ENCODE measurements at places on chromosomes 3 and 15.

DNA sequence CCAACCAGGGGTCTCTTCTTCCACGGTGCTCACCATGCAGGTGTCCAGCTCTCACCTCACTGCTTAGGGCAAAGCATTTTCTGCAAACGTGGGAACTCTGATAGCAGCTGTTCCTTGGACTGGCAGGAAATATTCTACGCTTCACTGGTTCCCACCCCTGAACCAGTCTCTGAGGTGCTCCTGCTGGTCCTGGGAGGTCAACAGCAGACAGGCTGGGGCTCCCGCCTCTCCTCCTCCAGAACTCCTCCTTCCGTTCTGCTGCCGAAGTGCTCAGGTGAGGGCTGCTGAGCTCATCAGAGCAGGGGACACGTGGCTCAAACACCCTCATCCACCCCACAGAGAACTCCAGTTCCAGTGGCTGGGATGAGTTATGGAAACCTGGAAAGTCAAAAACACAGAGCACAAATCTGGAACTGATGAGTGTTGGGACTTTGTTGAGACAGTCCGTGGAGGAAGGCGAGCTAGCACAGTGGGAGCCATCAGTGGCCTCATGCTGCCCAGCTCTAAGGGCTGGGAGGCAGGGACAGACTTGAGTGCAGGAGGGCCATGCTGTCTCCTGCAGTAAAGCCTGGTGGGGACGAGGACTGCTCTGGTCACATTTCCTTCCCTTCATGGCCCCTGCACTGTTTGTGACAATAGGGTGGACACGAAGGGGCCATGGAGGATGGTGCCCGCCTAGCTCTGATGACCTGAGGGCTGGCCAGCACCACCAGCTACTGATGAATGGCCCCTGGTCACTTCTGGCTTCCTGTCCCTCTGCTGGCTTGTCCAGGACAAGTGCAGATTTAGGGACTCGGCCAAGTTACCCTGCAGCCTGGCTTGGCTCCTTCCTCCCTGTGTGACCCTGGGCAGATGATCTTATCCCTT lies 137.8 kb downstream of the KLF13 start:
- DNase-seq = no peak

GRCh38 chr3:27056326-27056725 lies 312.9 kb downstream of the NEK10 start:
- no peak for DNase-seq

DNA sequence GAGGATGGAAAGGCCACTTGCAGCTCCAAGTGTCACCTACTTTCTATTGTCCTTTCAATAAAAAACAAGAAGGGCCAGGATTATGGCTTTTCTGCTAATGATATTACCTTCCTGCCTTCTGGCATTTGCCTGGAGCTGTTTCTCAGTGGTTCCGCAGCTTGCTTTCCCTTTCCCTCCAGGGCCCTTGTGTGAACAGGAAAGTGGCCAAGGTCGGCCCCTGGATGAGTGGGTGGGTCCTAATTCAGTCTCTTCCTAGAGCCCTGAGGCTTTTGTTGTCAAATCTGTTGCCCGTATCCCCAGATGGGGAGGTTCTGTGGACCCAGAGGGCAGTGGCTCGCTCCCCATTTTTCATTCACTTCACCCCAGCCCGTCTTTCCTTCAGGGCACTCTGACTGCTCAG lies 64.2 kb upstream of the UMPS start:
- DNase-seq = no peak

- peak; percentile 35 for DNase-seq
These were observed 16.5 kb upstream of the SIAH2 start for GRCh38 chr3:150779402-150779858.

DNA sequence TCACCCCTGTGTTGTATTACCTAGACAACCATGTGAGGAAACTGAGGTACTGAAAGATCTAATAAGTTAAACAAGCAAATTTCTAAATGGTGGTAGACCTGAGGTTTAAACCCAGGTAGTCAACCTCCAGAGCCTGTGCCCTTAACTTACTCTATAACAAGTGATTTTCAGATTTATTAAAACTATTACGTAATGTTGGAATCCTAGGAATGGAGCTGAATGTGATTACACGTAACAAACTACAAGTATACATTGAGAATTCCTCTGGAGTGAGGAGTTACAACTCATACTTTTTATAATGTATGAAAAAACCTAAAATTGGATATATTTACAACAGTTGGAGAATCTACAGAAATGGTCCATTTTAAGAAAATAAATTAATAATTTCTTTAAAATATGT lies 18.0 kb downstream of the FAM98B start:
- DNase-seq = no peak

- no peak for DNase-seq
These were observed 226.6 kb upstream of the TLE3 start for GRCh38 chr15:70324001-70324974.

- DNase-seq = no peak
These were observed 357.5 kb downstream of the FOXP1 start for GRCh38 chr3:71225951-71226564.

DNA sequence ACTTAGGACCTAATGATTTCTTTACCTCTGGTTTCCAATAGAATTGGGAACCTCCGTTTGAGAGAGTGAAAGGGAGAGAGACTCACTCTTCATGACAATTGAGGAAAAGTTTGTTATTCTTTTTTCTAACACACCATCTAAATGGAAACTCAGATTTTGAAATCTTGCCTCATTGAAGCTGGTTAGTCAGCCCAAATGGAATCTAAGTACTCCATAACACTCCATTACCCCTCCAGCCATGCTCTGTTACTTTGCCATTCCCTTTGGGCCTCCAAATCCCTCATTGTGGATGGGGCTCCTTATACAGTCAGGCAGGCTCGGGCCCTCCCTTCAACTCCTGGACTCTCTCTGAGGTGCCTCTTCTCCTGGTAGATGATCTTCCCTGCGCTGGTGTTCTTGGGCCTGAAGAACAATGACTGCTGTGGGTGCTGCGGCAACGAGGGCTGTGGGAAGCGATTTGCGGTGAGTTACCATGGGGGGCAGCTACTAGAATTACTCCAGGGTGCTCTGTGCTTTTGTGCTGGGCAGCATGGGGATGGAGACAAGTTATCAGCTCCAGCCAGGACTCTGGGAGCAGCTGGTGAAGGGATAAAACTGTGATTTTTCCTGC lies 1.1 kb downstream of the TM4SF4 start:
- DNase-seq = no peak

GRCh38 chr15:88181613-88182012 lies 74.9 kb downstream of the NTRK3 start:
- no peak for DNase-seq

DNA sequence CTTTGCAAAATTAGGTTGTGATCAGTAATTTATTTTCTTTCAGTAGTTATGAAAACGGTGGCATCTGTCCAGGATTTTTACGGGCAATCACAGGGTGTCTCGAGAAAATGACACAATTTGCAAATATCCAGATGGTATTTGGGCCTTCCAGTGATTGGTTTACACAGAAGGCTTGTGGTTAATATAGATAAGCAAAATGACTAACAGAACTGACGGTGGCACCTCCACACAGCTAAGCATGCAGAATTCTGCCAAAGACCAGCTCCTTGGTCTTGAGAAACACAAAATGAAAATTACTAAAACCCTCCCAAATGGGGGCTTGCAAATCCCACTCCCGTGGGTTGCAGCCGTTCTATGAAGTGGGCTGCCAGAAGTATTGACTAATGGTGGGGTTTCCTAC lies 5.5 kb downstream of the ARHGEF3 start:
- no peak for DNase-seq

DNA sequence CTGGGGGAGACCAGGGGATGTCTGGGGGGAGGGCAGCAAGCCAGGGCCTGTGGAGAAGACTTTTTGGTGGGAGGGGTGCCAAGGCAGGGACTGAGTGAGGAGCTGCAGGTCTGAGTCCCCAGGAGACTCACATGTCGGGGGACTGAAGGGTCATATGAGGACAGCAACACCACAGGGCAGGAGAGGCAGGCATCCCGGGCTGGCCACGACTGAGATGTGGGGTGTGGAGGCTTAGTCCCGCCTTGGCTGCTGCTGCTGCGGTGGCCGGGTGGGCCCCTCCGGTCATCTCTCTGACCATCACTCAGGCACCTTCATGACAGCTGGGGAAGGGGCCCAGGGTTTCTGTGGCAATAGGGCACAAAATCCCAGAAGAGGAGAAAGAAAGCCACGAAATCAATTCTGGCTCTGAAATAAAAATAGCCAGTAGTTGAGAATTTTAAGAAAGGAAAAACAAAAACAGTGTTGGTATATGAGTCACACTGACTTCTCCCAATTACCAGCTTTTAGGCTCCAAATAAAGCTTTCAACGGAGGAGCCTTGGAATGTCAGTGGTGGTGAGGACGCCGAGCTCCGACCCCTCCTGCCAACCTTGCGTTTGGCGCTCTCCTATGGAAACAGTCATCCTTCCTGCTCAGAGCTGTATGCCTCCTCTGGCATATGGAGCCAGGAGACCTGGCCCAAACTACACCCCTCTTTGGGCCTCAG lies 52.9 kb upstream of the ITGA11 start:
- DNase-seq = no peak

DNA sequence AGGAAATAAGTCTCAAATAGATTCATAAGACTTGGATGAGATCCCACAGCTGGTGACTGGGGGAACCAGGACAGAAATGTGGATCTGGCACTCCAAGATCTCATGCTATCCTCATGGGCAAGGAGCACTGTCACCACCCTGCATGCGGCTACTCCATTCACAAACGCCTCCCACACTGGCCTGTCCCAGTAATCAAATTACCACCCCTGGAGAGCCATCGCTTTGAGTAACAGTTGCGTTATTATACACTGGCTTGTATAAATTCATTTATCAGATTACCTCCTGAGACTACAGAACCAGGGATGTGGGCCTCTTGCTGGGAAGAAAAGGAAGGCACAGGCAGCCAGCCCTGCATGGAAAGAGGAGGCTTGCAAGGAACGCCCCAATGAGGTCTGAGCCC lies 27.9 kb upstream of the SLC25A36 start:
- DNase-seq = no peak

DNA sequence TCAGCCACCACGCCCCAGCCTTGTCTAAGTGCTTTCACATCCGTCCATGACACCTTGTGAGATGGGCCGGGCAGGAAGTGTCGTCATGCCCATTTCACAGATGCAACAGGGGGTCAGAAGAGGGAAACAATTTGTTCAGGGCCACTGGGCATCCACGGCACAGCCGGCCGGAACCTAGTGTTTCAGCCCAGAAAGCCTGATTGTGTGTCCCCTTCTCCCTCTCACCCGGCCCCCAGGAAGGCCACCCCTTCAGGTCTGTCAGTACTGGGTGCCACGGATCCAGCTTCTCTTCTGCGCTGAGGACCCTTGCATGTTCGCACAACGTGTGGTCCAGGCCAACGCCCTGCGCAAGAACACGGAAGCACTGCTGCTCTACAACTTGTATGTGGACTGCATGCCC lies 15.8 kb downstream of the DNAH1 start:
- no peak for DNase-seq

GRCh38 chr3:178436773-178437172 lies 99.5 kb upstream of the KCNMB2 start:
- peak; percentile 22 for DNase-seq

DNA sequence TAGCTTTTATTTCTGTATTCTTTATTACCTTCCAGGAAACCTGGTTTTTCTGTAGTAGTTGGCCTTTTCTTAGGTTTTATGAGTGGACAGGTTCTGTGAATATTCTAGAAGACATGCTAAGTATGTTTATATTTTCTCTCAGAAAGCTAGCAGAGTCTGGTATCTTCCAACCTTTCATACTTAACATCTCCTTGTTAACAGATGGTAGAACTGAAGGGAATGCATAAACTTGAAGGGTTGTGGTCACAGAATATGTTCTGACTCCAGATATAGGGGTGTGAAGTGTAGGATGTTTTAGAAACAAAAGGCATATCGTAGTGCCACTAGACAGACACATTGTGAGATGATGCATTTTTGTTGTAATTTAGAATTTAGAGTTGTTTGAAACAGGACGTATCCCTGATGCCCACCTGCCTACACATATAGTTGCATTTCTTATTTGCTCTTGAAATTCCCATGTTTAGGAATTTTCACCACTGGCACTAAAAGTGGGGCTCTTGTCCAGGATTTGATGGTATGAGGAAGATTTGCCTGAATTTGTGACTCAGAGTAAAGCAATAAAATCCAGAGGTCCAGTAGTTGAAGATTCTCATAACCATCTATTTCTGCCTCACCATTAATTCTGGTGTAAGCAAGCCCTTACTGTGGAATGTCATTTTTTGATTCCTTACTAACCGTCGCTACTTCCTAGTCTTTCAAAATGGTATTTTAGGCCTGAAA lies 274.5 kb downstream of the FEZF2 start:
- no peak for DNase-seq

DNA sequence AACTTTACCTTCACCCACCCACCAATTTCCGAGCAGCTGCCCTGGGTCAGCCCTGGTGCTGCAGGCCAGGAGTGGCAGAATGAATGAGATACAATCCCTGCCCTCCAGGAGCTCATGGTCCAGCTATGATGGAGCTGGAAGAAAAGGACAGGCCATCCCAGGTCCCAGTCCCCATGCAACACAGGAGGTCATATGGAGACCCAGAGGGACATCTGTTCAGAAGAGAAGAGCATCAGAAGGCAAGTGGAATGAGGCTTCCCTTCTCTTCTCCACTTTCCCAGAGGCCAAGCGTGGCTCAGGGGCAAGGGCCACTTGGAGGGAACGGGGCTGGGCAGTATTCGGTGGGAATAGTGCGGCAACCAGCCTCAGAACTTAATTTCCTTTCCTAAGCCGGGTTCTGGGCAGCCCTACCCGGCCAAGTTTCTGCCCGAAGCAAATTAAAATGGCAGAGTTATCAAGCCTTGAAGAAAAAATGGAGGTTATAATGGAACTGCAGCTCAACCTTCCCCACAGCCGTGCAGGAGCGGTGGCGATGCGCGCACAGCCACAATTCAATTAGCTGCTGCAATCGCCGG lies 35.9 kb downstream of the TLE3 start:
- no peak for DNase-seq

GRCh38 chr15:34353627-34354026 lies 10.5 kb downstream of the NUTM1 start:
- no peak for DNase-seq

GRCh38 chr3:46993292-46993691 lies 13.8 kb downstream of the NBEAL2 start:
- no peak for DNase-seq

DNA sequence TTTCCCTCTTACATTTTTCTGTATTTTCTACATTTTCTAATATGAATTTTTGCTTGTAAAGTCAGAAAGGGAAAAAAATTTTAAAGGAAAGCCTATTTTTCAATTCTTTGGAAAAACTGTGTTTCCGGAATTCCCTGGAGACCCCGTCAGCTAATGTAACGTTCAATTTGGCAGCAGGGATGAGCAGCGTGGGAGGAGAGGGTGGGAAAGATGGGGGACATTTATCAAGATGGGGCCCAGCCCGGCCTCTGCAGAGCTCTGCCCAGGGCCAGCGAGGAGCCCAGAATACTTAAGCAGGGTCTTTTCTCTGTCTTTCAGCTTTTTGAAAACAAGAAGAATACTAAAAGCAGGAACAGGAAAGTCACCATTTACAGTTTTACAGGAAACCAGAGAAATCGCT lies 129.0 kb downstream of the LRRK1 start:
- DNase-seq = no peak

DNA sequence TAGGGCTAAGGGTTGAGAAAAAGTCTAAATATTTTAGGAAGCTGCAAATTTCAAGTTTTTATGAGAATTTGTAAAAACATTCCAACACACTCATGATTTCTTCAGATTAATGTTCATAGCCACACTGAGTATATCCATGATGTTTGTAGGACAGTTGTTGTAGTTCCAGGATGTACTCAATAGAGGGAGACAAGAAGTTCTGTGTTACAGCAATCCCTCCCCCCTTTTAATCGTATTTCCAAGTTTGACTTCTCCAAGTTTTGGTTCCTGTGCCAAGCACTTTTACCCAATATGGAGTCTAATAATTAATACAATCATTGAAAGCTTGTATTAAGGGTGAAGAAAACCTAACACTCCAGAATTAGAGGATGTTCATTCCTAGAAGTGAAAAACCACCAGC lies 143.4 kb downstream of the FEZF2 start:
- DNase-seq = peak; percentile 14
